ENCODE measurements at places on chromosomes 6 and 20.

DNA sequence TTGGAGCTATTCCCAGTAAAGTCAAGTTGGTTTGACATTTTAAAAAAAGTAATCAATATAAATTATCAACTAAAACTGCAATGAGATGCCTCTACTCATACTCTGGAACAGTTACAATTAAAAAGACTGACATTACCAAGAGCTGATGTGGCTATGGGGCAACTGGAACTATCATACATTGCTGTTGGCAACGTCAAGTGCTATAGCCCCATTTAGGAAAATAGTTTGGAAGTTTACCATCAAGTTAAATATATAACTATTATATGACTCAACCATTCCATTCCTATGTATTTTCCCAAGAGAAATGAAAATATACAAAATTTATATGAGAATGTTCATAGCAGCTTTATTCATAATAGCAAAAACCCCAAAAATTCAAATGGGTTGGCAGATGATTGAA, 111.4 kb upstream of the HDGFL1 start:
- no peak for DNase-seq

DNA sequence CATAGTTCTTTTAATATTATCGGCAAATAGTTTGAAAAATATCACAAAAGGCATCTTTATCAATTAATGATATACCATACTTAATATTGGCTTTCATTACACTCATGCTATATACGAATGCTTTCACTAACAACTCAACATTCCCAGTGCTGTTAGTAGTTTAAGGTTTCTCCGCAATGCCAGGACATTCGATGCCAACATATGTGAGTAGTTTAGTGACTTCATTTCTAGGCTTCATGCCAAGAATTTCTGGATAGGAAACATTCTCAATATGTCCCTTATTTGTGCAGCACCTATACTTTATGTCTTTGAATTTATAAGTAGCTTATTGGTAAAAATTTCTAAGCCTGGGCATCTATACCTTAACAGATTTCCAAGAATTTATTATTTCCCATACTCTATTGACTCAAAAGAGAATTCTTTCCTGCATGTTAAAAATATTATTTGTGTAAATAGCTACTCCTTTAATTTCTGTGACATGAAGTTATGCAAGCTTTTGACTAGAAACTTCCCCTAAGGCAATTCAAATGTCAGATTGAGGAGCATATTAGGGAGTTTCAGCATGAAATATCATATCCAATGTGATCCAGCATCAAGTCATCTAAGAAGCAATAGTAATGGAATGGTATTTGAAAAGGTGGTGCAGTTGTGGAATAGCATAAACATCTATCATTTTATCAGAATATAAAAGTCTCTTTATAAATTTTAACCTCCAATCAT, 236.0 kb upstream of the STXBP5 start:
- DNase-seq: no peak

DNA sequence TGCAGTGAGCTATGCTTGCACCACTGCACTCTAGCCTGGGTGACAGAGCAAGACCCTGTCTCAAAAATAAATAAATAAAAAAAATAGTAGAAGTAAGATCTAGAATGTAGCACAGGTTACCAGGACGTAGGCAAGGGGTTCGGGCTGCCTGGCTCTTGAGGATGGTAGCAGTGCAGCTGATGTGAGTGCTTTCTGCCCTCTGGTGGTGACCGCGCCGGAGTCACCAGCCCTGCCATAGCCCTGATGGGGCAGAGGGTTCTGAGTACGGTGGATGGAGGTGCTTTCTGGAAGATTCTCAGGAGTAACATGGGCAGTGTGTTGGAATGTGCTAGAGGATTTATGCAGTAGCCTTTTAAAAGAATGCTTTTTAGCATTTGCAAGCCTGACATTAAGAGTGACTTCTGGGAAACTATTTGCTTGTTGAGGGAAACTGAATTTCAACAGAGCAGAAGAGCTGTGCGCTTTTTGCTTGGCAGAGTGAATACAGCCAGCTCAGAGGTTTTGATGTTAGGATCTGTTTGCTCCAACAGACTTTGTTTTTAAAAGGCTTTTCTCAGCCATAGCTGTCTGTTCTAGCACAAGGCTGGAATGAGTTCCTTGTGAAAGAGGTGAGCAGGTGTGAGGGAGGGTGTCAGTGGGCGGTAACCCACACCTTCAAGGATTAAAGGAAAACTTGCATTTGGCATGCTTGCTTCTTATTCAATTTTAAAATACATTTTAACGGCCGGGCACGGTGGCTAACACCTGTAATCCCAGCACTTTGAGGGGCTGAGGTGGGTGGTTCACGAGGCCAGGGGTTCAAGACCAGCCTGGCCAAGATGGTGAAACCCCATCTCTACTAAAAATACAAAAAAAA, 65.9 kb downstream of the PTPN1 start:
- no peak for DNase-seq

GRCh38 chr6:70717038-70717801, 49.5 kb downstream of the SMAP1 start:
- no peak for DNase-seq

GRCh38 chr6:42294759-42295158, 77.1 kb upstream of the MRPS10 start:
- DNase-seq: no peak

DNA sequence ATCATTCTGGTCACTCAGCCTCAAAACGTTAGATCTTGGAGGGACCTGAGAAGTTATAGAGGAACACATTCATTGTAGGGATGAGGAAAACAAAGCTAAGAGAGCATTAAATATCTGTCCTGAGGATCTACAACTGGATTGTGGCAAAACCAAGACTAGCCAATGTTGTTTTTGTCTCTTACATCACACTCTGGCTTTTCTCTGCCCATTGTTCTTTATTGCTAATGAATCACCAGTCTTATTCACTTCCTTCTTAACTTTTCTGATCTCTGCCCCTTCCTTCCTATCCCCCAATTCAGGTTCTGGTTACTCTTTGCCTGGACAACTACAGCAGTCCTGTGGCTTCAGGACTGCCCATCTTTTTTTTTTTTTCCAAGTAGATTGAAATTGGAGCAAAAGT, 57.0 kb upstream of the PREP start:
- DNase-seq: no peak

- DNase-seq: no peak
Measured at GRCh38 chr20:46148313-46149208, 30.4 kb downstream of the CD40 start.

- no peak for DNase-seq
Measured at GRCh38 chr6:106084106-106084988, 1.8 kb upstream of the PRDM1 start.

DNA sequence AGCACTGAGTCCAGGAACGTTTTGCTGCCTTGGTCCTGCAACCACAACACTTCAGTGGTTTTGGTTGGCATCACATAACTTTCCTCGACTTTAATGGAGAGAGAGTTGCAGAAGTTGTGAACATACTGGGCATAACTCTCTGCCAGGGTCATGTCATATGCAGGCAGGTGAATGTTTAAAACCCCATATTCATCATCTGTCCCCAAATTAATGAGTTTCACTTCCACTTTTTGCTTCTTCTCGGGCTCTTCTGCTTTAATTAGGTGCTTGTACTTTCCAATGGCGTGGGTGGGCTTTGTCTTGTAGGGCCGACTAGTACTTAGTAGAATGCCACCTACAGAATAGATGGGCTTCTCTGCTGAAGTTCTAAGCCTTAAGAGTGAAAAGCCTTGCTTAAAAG, 45.2 kb upstream of the TFAP2A start:
- no peak for DNase-seq

- no peak for DNase-seq
Measured at GRCh38 chr6:147255948-147256674, 51.9 kb downstream of the STXBP5 start.

DNA sequence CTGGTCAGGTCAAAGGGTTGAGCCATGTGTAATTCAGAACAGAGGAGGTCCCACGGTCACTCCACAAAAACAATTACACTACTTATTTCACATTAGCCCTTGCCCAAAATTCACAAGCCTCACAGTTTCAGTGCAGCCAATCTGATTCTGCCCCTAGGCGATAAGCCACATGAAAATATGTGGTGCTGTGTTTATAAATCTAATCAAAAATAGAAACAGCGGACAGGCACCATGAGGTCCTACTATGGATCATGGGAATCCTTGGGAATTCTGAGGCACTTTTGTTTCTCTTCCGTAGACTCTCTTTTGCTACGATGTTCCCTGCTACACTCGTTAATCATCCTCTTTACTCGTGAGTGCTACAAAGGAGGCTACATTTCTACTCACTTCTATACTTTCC, 476.1 kb downstream of the TFAP2A start:
- no peak for DNase-seq

- DNase-seq: no peak
Measured at GRCh38 chr20:22020201-22020600, 314.7 kb downstream of the PAX1 start.

- DNase-seq: no peak
Measured at GRCh38 chr6:45712786-45713185, 302.9 kb downstream of the CLIC5 start.
